Aorta (tissue), 5 donors: ENCODE measurements at places on chromosomes 16 and 17.

DNA sequence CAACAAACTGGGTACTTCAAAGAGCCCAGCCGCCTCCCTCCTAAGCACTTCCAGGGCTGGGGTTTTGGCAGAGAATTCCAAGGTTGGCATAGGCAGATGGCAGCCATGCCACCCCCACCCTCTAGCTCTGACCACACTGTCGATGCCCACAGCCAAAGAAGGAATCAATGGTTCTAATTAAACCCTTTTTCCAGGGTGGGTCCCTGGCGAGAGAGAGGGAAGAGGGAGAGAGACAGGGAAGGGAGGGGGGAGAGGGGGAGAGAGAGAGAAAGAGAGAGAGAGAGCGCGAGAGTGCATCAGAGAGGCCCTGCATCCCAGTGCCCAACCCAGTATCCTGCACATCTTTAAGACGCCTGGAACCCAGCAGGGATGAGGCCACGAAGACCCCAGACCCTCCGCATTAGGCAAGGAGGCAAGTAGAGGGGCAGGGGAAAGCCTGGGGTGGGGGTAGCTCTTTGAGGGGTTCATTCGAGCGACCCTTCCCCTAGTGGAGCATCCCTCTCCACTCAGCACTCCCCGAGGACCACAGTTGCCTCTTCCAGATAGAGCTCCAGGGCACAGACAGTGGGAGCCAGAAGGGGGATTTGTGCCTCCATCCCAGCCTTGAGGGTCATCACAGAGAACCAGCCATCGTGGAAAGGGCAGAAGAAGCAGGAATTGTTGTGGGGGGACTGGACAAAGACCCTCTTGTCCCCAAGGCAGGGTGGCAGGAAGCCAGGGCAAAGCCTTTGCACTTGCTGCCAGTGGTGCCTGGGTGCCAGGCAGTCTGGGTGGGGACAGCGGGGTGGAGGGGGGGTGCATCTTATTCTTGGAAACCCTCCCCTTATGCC, 2.6 kb downstream of the SRCIN1 start:
- DNase-seq = no peak

DNA sequence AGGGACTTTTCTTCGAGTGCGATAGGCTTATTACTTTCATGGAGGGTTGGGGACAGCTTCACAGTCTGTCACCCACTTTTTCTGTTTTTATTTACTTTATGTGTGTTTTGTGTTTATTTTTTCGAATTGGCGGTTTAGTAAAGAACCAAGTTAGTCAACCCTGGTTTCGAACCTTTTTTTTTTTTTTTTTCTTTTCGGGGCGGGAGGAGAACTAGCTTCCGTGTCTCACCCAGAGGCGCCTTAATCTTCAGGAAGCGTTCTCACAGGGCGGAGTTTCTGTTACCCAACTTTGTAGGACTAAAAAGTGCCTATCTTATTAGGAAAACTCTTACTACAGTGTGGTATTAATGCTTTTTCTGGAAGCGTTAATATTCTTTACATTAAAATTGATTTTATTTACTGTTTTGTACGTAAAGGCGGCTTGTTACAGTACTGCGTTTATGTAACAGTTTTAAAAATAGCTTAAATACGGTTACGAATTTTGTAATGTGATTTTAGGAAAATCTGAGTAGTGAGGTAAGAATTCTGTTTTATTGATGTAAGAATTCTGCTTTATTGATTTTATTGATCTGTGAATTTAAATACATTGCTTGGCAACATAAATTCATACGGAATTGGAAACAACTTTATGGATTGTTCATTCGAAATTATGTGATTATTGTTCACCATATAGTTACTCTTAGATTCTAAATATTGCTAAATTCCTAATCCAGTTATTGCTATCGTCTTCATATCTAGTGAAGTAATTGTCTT, 885 bp downstream of the ZNF207 start:
- DNase-seq = no peak

DNA sequence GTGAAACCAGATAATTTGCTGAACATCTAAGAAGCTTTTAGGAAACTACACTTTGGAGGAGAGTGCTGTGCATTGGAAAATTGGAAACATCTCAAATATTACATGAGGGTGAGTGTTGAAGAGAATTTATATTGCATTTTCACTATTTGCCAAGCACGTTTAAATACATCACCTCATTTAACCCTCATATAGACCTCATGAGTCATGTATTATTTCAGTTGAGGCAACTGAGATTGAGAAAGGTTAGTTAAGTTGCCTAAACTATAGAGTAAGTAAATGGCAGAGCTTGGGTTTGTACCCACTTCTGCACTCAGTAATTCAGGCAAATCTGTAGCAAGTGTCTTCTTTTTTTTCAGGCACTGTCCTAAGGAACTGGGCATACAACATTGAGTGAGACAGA, 3.7 kb upstream of the NLK start:
- no peak for DNase-seq

DNA sequence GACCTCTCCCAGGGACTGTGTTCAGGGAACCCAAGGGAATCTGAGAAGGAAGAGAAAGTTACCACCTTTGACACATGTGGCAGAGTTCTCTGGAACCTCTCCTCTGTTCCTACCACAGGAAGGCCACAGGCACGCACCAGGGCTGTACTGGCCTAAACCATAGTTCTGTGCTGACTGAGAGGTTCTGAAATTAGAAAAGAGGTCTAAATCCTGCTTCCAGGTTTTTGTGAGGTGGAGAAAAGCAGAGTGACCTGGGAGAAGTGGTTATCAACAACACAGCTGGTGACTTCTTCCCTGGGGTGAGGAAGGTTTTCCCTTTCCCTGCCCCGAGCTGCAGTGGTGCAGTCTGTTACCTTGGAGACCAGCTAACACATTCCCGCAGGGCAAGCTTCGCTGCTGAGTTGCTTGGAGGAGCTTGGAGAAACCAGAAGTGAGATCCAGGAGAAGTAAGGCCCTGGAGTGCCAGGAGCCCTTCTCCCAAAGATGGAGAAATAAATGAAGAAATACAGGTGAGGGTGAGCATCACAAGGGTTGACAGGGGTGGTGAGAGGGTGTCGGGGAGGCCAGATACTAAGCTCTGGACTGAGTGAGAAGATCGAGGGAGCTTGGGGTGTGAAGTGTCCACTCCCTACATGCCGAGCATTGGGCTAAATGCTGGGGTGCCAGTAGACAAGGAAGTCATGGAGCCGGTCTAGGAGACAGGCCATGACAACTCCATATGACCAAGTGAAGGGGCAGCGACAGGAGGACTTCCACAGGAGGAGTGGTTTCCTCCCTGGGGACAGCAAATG, at the start of gene VWA3A:
Gene VWA3A, plus strand, starts transcription at position 399 of the 791 bp plus-strand sequence. Its CDS starts 97 bp downstream, at position 496.
- no peak for DNase-seq

- DNase-seq = peak; percentile 59
Measured at GRCh38 chr16:68386628-68387027, 61.7 kb downstream of the SMPD3 start.

- DNase-seq = no peak
Measured at GRCh38 chr17:35082073-35082657, 18.7 kb upstream of the RFFL start.

DNA sequence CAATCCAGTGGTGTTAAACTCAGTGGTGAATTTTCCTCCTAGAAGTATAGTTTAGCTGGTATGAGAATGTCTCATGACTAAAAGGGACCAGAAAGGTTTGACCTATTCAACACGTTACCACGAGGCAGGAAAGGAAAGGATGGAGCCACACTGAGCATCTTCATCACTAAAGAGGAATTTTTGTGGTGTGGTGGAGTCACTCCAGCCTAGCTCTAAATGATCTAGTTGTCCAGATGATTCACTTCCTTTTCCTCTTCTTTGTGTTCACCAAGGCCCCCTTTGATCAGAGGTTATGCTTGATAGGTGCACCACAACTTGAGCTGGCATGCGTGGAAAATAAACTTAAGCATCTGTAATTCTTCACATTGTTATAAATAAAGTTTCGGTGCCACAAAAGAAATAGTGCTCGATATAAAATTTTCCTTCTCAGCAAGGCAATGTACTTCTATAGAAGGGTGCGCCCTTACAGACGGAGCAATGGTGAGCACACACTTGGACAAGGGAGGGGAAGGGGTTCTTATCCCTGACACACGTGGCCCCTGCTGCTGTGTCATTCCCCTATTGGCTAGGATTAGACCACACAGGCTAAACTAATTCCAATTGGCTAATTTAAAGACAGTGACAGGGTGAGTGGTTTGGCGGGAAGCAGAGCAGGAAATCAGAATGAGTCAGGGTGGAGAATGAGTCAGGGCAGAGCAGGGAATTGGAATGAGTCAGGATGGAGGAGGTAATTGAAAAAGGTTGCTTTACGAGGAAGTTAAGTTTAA, 254.6 kb downstream of the HS3ST3A1 start:
- DNase-seq = no peak

GRCh38 chr16:75309899-75310430, 58.5 kb upstream of the BCAR1 start:
- DNase-seq = no peak

- no peak for DNase-seq
Measured at GRCh38 chr17:2136241-2136640, 81.3 kb downstream of the HIC1 start.

DNA sequence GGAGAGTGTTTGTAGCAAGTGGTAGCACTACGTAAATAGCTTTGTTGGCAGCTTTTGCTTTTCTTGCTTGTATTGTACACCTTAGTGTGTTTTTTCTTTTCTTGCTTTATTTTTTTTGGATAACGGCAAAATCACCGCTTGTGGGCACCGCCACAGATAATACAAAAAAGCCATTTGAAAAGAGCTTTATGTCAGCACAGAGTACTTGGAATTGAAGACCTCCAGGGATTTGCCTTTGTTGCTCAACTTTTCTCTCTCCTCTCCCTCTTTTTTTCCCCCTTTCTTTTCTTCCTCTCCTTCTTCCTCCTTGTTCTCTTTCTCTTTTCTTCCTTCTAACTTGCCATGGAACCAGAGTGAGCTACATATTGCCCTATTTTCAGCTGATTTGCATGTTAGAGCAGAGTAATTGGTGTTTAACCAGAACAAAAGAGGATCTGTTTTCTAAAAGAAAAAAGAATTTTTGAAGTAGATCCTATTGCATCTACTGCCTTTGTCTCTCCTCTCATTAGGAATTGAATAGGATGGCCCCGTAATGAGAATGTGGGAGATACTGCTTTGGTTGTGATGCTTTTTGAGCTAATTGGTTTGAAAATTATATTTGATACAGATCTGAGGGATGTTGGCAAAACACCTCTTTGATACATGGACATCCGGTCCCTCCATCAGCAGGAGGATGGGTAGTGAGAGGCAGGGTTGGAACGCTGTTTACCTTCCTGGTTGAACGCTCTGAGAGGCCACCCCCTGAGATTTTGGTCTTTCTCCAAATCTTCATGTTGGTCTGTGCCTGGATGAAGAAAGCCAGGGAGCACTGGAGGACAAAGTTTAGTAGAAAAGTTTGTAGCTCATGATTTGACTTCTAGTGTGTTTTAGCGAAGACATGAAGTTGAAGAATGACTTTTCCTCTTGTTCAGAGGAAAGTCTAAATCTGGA, 85.6 kb downstream of the MSI2 start:
- no peak for DNase-seq

GRCh38 chr16:87847785-87848675, 21.3 kb downstream of the SLC7A5 start:
- DNase-seq = no peak

DNA sequence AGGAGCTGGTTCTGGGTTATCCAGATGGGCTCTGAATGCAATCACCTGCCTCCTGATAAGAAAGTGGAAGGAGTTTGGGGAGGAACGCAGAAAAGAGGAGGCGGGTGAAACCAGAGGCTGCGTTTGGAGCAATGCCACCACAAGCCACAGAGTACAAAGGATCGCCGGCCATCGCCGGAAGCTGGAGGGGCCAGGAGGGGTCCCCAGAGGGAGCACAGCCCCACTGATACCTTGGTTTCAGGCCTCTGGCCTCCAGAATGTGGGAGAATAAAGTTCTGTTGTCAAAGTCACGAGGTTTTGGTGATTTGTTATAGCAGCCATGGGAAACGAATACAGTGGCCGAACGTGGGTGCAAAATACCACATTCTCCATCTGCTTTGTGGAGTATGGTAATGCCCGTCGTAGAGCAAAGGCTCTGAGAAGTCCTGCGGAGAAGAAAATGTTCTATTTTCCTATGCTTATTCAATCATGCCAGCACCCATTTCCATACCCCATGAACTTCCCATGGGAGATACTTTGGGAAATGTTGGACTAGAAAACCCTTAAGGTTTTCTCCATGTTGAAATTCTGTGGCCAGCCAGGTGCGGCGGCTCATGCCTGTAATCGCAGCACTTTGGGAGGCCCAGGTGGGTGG, 51.4 kb downstream of the ZDHHC7 start:
- no peak for DNase-seq

- no peak for DNase-seq
Measured at GRCh38 chr16:72988569-72988968, 59.4 kb downstream of the ZFHX3 start.
